ENCODE measurements at places on chromosomes 6 and 20. TPM values are rescaled to one million over a fixed set of nuclear protein-coding genes. Genes with fewer than 3 reads are reported as not detected.

Gene PRDM13
- polyA plus RNA-seq = not detected

Gene TRIM40
- not detected for polyA plus RNA-seq

Gene MTCH1
- 125 TPM for polyA plus RNA-seq

Gene LTA
- polyA plus RNA-seq = 31.1 TPM

Gene MRAP2
- not detected for polyA plus RNA-seq

Gene NINL
- 0.36 TPM for polyA plus RNA-seq

Gene PAK5
- polyA plus RNA-seq = not detected

Gene TAGAP
- 215 TPM for polyA plus RNA-seq

Gene TUBE1
- 15.6 TPM for polyA plus RNA-seq

Gene CCM2L
- not detected for polyA plus RNA-seq

Gene MAFB
- polyA plus RNA-seq = 0.07 TPM

Gene DLK2
- 1.2 TPM for polyA plus RNA-seq

Gene NKX2-2
- not detected for polyA plus RNA-seq

Gene OLIG3
- not detected for polyA plus RNA-seq

Gene SLPI
- not detected for polyA plus RNA-seq

Gene SLC24A3
- polyA plus RNA-seq = not detected

Gene ADTRP
- polyA plus RNA-seq = 15.8 TPM

Gene RAET1E
- not detected for polyA plus RNA-seq

Gene SLC32A1
- polyA plus RNA-seq = not detected

Gene ADGRF4
- not detected for polyA plus RNA-seq

Gene RGS17
- not detected for polyA plus RNA-seq

Gene FAM162B
- polyA plus RNA-seq = not detected

Gene GPX6
- not detected for polyA plus RNA-seq

Gene CD164
- 445 TPM for polyA plus RNA-seq

Gene OARD1
- polyA plus RNA-seq = 56.7 TPM

Gene SLC17A1
- not detected for polyA plus RNA-seq

Gene XKR7
- not detected for polyA plus RNA-seq

Gene BAG2
- polyA plus RNA-seq = 2.6 TPM

Gene TMEM14C
- polyA plus RNA-seq = 107 TPM

Gene PTCRA
- not detected for polyA plus RNA-seq

Gene TRIM31
- polyA plus RNA-seq = 0.21 TPM

Gene SLC12A5
- polyA plus RNA-seq = not detected

Gene ANGPT4
- polyA plus RNA-seq = not detected

Gene SAMD10
- polyA plus RNA-seq = 13.0 TPM

Gene GJA10
- not detected for polyA plus RNA-seq

Gene C6orf52
- not detected for polyA plus RNA-seq

Gene TNF
- polyA plus RNA-seq = 10.1 TPM

Gene SULF2
- polyA plus RNA-seq = 0.16 TPM

Gene SLC13A3
- not detected for polyA plus RNA-seq

Gene TGM3
- not detected for polyA plus RNA-seq

Gene TBC1D22B
- polyA plus RNA-seq = 11.9 TPM

Gene FGD2
- 0.11 TPM for polyA plus RNA-seq

Gene RIMS4
- polyA plus RNA-seq = not detected

Gene CD24
- not detected for polyA plus RNA-seq

Gene HTR1E
- polyA plus RNA-seq = not detected
